ENCODE measurements at places on chromosomes 6 and 20. TPM values are rescaled to one million over a fixed set of nuclear protein-coding genes. Genes with fewer than 3 reads are reported as not detected.

GRCh38 chr20:22986601-22987000 is 48.5 kb upstream of the SSTR4 start:
- no peaks in the 10 kb centered on the region for H3K36me3 ChIP-seq
- no peak overlapping the region for H3K4me3 ChIP-seq
- DNase-seq = no peak
- H3K4me1 ChIP-seq = no peaks in the 10 kb centered on the region
- H3K27me3 ChIP-seq = no peaks in the 10 kb centered on the region

DNA sequence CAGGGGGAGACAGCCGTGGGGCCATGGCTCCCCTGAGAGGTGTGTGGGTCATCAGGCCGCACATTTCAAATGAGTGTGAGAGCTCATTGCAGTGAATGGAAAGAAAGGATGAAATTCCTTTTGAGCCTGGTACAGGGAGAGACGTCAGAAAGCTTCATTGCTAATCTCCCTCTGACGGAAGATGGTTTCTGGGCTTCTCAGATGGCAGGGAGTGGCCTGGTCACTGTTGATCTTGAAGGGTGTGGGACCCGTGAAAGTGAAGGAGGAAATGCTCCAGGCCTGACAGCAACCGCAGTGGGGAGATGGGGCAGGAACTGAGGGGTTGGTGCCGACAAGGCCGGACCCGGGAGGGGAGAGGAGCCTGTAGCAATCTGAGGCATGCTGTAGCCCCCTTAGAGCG is 127.4 kb downstream of the MYLK4 start:
- no peaks in the 10 kb centered on the region for H3K36me3 ChIP-seq
- no peak overlapping the region for H3K27ac ChIP-seq
- no peak overlapping the region for H3K4me3 ChIP-seq
- H3K27me3 ChIP-seq = peaks cover 15% of the 10 kb centered on the region

- no peak overlapping the region for H3K27ac ChIP-seq
- no peaks in the 10 kb centered on the region for H3K36me3 ChIP-seq
- H3K4me3 ChIP-seq = no peak overlapping the region
- H3K4me1 ChIP-seq = no peaks in the 10 kb centered on the region
These were observed 20.1 kb downstream of the KCNK17 start for GRCh38 chr6:39294133-39294532.

DNA sequence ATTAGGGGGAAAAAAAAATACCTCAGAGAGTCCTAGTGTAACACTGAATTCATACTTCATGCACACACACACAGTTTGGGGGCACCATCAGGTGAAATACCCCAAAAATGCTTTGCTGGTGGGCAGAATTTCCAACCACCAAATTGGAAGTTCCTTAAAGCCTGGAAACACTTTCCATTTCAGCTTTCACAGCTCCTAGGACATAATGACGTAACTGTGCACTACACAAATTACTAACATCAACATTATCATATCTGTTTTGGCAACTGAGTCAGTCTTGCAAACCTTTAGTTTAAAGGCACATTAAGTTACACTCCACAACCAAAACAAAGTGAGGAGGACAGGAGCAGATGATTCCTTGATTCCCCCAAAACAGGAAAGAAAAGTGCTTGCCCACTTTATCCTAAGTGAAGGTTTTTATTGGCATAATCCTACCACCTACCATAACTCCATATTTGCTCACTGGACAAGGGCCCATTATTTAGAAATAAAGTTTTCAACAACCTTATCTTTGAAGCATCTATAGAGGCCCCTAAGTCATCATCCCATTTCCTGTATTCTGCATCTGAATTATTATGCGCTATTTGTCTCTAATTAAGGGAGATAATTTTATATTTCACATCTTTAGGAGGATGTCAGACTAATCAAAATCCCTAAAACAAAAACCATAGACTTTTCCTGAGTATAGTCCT is 3.4 kb downstream of the MBOAT1 start:
- no peak overlapping the region for H3K4me3 ChIP-seq
- peaks cover 75% of the 10 kb centered on the region for H3K4me1 ChIP-seq
- no peaks in the 10 kb centered on the region for H3K36me3 ChIP-seq
- peaks cover 3% of the 10 kb centered on the region for H3K27me3 ChIP-seq
- no peak overlapping the region for H3K27ac ChIP-seq

BHLHE23 gene
- total RNA-seq = not detected

Data from activated CD8-positive, alpha-beta T cell treated with anti-CD3 and anti-CD28 coated beads for 36 hours (primary cell).